ENCODE measurements at places on chromosomes 16 and 17.

DNA sequence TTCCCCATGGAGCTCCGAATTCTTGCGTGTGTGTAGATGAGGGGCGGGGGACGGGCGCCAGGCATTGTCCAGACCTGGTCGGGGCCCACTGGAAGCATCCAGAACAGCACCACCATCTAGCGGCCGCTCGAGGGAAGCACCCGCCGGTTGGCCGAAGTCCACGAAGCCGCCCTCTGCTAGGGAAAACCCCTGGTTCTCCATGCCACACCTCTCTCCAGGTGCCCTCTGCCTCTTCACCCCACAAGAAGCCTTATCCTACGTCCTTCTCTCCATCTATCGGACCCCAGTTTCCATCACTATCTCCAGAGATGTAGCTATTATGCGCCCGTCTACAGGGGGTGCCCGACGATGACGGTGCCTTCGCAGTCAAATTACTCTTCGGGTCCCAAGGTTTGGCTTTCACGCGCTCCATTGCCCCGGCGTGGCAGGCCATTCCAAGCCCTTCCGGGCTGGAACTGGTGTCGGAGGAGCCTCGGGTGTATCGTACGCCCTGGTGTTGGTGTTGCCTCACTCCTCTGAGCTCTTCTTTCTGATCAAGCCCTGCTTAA is 617 bp upstream of the SENP3 start:
- DNase-seq = peak; percentile 87

- DNase-seq = peak; percentile 21
These were observed 674 bp downstream of the TOM1L1 start for GRCh38 chr17:54901230-54901822.

DNA sequence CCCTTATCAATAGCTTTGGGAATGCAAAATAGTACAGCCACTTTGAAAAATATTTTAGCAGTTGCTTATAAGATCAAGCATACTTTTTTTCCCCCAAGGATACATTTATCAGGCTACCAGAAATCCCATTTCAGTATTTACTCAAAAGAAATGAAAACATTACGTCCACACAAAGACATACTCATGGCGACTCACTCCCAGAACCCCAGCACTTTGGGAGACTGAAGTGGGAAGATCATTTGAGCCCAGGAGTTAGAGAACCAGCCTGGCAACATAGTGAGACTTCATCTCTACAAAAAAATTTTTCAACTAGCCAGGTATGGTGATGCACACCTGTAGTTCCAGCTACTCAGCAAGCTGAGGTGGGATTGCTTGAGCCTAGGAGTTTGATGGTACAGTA is 5.9 kb downstream of the SKA2 start:
- DNase-seq = no peak

DNA sequence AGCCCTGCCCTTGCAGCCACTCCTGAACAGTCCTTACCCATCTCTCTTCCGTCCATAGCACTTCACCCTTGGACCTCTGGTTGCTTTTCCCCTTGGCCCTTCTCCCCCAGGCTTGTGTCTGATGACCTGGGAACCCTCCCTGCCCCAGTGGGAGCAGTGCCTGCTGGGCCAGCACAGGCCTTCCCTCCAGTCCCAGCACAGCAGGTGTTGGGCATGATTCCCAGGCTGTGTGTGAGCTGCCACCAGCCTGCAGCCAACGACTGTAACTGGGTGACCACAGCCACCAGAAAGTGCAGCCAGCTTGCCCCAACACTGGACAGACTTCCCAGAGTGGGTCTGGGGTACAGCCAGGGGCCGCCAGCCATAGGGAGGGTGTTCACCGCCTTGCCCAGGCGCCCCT is 30.0 kb downstream of the CRAMP1 start:
- DNase-seq = no peak

DNA sequence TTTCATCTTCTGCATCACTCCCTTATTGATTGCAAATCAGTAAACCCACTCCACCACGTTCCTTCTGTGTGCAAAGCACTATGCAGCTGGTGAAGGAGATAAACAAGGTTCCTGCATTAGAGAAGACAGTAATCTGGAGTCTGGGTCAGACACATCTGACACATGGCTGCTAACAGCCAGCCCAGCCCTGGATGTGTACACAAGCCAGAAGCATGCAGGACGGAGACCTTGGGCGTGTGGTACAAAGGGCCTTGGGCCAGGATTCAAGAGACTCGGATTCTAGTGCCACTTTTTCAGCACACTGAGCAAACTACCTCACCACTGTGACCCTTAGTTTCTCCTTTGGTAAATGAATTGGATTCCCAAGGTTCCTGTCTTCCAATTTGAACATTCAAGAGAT is 86.6 kb upstream of the DNAH9 start:
- DNase-seq = no peak

DNA sequence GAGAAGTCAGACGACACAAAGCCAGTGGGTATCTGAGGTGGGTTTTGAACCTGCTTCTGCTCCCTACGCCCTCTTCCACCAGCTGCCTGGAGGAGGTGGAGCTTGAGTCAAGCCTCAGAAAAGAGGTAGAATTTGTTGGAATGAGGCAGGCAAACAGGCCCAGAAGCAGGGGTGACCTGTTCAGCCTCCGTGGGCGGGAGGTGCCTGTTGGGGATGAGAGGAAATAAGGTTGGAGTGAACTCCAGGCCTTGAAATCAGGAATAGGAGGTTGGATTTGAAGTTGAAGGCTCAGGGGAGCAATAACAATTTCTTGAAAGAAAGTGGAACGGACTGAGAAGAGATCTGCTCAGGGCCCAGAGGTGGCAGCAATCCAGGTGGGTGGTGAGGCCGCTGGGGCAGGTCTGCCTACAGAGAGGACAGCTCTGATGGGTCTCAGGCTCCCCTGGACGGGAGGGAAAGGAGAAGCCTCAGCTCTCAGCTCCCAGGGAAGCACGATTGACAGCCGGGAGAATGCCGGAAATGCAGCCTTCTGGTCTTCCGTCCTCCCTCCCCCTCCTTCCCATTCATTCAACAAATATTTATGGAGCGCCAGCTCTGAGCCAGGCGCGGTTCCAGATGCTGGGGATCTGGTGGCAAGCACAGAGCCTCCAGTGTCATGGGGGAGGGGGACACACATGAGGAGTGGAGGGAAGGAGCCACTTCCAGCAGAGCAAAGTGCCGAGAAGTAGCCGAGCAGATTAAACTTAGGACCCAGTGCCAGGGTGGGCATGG is 61.9 kb upstream of the CIBAR2 start:
- DNase-seq = no peak

- no peak for DNase-seq
These were observed 68.9 kb downstream of the ZNF423 start for GRCh38 chr16:49786926-49787557.

GRCh38 chr16:85281181-85281580 is 168.9 kb upstream of the CIBAR2 start:
- DNase-seq = no peak

- no peak for DNase-seq
These were observed 477.4 kb downstream of the SLC39A11 start for GRCh38 chr17:72614871-72615626.

- DNase-seq = no peak
These were observed 18.0 kb downstream of the FAM234A start for GRCh38 chr16:252366-253337.

DNA sequence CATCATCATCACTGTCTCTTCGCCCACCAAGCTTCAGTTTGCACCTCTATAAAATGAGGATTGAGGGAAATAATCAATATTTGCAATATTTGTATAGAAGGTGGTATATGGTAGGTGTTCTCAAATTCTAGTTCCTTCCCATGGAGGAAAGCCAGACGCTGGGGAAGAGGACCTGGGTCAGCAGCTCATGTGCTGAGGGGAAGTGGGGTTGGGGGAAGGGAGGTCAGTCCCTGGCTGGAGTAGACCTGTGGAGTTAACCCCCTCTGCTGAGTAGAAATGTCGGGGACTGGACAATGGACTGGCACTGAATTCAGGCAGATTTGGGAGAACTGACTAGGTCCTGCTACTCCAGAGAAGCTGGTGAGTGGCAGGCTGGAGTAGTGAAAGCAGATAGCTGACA is 12.8 kb upstream of the ITGB3 start:
- DNase-seq = no peak

- DNase-seq = no peak
These were observed 19.4 kb downstream of the UNC45B start for GRCh38 chr17:35167046-35167445.

DNA sequence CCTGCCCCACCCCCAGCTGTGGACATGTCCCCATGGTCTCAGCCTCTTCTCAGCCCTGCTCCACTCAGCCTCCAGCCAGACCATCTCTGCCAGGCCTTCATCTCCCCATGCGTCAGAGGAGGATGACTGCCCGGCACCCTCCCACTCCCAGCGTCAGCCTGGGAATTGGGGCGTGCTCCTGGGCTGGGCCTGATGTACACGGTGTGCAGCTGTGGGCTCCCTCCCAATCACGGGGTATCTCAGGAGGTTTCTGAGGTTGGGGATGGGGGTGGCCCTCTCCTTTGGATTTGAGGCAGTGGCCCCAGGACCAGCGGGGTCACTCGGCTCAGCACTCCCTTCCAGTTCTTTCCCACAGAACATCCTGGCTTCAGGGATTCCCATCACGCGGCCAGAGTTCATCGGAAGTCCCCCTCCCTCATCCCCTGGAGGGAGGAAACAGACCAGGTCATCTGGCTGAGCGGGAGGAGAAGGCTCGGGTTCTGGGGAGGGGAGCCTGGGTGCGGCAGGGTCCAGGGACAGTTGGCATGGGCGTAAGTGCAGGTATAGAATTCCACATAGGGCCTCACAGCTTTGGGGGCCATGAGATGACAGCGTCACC is 36.9 kb downstream of the SOCS3 start:
- no peak for DNase-seq

GRCh38 chr16:89111263-89111662 is 17.6 kb downstream of the ACSF3 start:
- DNase-seq = no peak

- no peak for DNase-seq
These were observed 15.6 kb downstream of the QPRT start for GRCh38 chr16:29694384-29695195.

DNA sequence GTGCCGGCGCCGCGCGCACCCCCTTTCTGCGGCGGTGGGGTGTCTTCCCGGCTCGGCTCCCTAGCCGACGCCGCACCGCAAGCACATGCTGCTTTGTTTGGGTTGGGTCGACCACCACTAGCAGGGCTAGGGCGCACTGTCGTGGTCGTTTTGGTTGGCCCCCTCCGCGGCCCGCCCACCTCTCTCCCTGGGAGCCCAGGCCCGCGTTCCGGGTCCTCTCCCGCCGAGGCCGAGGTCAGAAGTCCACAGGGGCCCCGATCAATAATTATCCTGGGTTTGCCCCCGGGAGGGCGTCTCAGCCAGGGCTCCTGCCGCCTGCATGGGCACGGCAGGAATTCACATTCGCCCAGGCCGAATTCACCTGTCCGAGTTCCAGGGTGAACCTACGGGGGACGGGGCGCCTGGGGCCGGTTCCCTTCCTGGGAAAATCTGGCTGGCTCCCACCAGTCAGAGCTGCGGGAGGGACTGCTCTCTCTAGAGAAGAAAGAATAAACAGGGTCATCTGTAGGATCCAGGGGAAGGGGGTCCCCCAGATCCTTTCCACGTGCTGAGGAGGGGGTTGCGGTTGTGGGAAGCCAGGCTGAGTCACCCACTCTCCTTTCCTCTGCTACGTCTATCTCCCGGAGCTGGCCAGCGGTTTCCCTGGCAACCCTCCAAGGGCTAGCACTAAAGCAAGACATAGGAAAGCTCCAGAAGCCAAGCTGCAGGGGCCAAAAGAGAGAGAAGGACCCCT is 584 bp upstream of the STAT5B start:
- peak; percentile 19 for DNase-seq

- peak; percentile 69 for DNase-seq
These were observed at the start of gene ORAI3 for GRCh38 chr16:30948667-30949649. Gene ORAI3 (plus strand): TSS chr16:30949068. CDS start chr16:30949290, 222 bp downstream.

DNA sequence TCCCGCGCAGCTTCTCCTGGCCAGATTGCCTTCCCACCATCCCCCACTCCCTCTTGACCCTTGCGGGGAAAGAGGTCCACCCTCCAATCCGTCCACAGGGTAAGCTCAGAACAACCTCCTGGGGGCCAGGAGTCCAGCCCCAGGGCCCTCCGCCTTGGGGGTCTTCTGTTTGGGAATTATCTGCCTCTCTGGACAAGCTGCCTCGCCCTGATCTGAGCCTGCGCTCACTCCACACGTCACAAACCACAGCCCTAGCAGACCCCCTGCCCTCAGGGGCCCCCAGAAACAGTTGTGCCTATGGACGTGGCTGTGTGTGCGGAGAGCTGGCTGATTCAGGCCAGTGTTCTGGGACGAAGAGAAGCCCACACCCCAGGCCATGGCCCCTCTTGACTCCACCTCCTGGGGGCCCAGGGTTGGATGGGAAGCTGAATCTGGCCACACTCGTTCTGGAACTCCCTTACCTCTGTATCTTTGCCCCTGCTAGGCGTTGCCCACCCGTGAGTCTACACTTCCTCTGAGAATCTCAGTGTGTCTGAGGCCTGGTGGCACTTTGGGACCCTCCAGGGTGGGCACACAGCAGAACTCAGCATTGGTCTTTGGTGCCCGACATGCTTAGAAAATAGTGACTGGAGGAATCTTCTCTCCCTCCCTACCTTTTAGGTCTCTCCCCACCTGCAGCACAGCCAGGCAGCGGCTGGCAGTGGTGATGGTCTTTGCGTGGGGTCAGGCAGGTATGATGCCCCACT is 119.9 kb upstream of the SMURF2 start:
- DNase-seq = no peak

GRCh38 chr16:17106243-17106791 is 364.4 kb downstream of the XYLT1 start:
- DNase-seq = no peak

DNA sequence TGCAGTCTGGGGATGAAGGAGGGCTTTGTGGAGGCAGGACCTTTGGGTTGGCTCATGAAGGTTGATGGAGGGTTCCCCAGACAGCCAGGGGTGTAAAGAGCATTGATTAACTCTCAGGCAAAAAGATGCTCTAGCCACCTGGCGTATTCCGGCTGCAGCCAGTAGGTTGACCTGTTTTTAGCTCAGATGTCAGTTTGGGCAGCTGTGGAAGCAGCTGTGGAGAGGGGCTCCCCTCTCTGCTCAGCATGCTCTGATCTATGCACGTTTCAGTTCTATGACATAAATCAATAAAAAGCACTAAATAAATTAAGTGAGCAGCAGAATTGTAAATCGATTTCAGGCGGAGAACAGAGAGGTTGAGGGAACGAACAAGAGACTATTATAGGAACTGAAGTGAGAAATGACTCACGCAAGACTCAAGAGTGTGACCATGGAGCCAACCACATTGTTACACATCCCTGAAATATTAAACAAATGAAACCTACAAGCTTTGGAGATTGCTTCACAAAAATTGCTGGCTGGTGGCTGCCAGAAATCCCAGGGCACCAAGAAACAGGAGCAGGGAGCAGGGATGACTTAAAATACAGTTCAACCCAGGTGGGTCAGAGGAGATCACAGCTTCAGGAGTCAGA is 111.9 kb downstream of the GSG1L start:
- no peak for DNase-seq

- no peak for DNase-seq
These were observed 9.4 kb downstream of the LPO start for GRCh38 chr17:58247511-58248363.

All from HEK293T (cell line).